ENCODE measurements at places on chromosomes 2 and 18.

- peak overlapping the region; percentile 86 for H3K27ac ChIP-seq
- H3K4me3 ChIP-seq = peak overlapping the region; percentile 74
- H3K36me3 ChIP-seq = peaks cover 5% of the 10 kb centered on the region
- peak; percentile 59 for DNase-seq
- H3K4me1 ChIP-seq = peaks cover 77% of the 10 kb centered on the region
Observed at GRCh38 chr2:174593574-174594203, 3.9 kb downstream of the WIPF1 start.

- peak overlapping the region; percentile 77 for H3K4me3 ChIP-seq
- no peak for DNase-seq
- peaks cover 11% of the 10 kb centered on the region for H3K36me3 ChIP-seq
- H3K27ac ChIP-seq = peak overlapping the region; percentile 90
Observed at GRCh38 chr2:191488135-191488534, 189.8 kb upstream of the NABP1 start.

- no peak overlapping the region for H3K4me3 ChIP-seq
- H3K27ac ChIP-seq = no peak overlapping the region
- H3K27me3 ChIP-seq = no peaks in the 10 kb centered on the region
- no peak for DNase-seq
- H3K4me1 ChIP-seq = peaks cover 15% of the 10 kb centered on the region
- no peaks in the 10 kb centered on the region for H3K36me3 ChIP-seq
Observed at GRCh38 chr2:189602233-189602632, 21.6 kb upstream of the SLC40A1 start.

DNA sequence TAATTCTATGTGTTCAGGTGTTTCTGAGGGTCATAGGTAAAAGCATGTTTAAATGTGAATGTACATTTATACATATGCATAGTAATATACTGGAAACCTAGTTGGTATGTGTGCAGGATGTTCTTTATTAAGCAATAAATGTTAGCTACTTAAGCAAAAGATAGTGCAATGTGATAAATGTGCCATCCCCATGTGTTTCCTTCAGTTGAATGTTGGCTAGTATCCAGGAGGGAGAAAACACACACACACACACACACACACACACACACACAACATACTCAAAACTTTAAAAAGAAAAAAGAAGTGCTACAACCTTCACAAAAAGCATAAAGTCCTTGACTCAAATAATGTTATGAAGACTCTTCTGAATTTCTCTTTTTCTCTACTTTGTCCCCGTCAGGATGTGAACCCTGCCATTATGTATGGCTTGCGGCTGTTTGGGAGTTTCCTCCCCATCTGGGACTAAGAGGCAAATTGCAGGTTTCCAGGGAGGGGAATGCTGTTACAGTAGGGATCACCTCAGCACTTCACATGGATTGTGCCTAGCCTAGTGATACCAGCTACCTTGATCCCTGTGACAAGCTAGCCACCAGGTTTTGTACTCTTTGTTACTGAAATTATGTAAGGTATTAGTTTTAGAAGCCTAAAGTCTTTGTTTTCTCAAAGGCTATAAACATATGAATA, 82.6 kb downstream of the IKZF2 start:
- peaks cover 75% of the 10 kb centered on the region for H3K4me1 ChIP-seq
- H3K27ac ChIP-seq = peak overlapping the region; percentile 47
- DNase-seq = no peak
- H3K36me3 ChIP-seq = no peaks in the 10 kb centered on the region

GRCh38 chr2:158931572-158931971, 36.9 kb upstream of the TANC1 start:
- no peak overlapping the region for H3K4me3 ChIP-seq
- DNase-seq = peak; percentile 65
- no peaks in the 10 kb centered on the region for H3K36me3 ChIP-seq
- no peaks in the 10 kb centered on the region for H3K27me3 ChIP-seq

DNA sequence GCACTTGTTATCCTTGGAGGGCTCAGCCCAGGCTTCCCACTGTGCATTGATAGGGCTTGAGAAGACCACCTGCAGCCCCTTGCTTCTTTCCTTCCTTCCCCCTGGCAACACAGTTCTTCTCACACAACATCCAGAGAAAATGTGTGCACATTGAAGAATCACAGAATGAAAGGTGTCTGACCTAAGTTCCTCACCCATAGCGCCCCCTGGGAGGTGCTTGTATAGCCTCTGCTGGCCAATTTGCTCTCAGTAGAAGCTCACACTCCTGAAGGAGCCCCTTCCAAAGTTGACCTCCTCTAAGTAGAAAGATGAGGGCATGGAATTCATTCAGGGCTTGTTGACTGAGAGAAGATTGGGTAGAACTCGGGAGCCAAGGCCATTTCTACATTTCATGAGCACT, 758.4 kb upstream of the KLHL29 start:
- no peaks in the 10 kb centered on the region for H3K4me1 ChIP-seq
- H3K4me3 ChIP-seq = no peak overlapping the region
- DNase-seq = no peak

DNA sequence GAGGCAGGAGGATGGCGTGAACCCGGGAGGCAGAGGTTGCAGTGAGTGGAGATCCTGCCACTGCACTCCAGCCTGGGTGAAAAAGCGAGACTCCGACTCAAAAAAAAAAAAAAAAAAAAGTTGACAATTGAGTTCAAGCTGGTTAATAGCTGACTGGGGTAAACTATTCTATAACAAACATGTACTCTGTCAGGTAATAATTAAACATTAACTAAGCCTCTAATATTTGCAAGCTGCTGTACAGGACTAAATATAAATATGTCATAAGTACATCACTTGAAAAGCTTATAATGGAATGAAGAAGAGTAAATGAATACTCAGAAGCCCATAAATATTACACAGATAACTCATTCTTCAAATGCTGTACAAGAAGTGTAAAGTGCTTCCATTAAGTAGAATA, 190.4 kb upstream of the CRIM1 start:
- H3K27me3 ChIP-seq = no peaks in the 10 kb centered on the region
- DNase-seq = no peak
- no peak overlapping the region for H3K4me3 ChIP-seq
- H3K27ac ChIP-seq = no peak overlapping the region

GRCh38 chr18:27579364-27579763, 394.3 kb upstream of the CHST9 start:
- no peak overlapping the region for H3K4me3 ChIP-seq
- H3K27me3 ChIP-seq = no peaks in the 10 kb centered on the region
- no peaks in the 10 kb centered on the region for H3K4me1 ChIP-seq

DNA sequence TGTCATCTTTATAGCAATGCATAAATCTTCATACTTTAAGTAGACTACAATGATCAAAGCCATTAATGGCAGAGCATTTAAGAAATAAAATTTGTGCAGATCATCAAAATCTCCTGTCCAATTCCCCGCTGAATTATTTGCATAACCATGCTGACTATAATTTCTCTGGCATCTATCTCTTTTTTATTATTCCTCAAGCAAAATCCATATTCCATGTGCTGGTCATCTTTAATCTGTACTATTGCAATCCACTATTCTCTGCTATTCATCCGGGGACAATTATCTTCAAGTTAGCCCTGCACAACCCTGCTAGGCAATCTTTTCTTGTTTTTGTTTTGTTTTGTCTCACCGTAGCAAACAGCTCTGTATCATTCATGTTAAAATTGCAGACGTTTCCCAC, 1469.6 kb upstream of the NXPH2 start:
- no peaks in the 10 kb centered on the region for H3K4me1 ChIP-seq
- no peaks in the 10 kb centered on the region for H3K27me3 ChIP-seq
- no peak overlapping the region for H3K4me3 ChIP-seq
- no peak overlapping the region for H3K27ac ChIP-seq
- H3K36me3 ChIP-seq = no peaks in the 10 kb centered on the region

- H3K4me3 ChIP-seq = no peak overlapping the region
- H3K27me3 ChIP-seq = peaks cover 40% of the 10 kb centered on the region
- H3K4me1 ChIP-seq = peaks cover 4% of the 10 kb centered on the region
- H3K36me3 ChIP-seq = no peaks in the 10 kb centered on the region
- DNase-seq = no peak
- no peak overlapping the region for H3K27ac ChIP-seq
Observed at GRCh38 chr2:109530712-109531111, 83.1 kb downstream of the SEPTIN10 start.

GRCh38 chr2:8586457-8587051, 95.3 kb upstream of the ID2 start:
- H3K27me3 ChIP-seq = peaks cover 12% of the 10 kb centered on the region
- no peaks in the 10 kb centered on the region for H3K4me1 ChIP-seq
- no peaks in the 10 kb centered on the region for H3K36me3 ChIP-seq
- no peak overlapping the region for H3K4me3 ChIP-seq
- no peak overlapping the region for H3K27ac ChIP-seq

GRCh38 chr2:125730921-125731320, 925.0 kb upstream of the GYPC start:
- no peaks in the 10 kb centered on the region for H3K4me1 ChIP-seq
- DNase-seq = no peak
- no peak overlapping the region for H3K27ac ChIP-seq
- no peaks in the 10 kb centered on the region for H3K36me3 ChIP-seq
- H3K4me3 ChIP-seq = no peak overlapping the region
- H3K27me3 ChIP-seq = no peaks in the 10 kb centered on the region

GRCh38 chr2:205763708-205764211, 81.5 kb downstream of the NRP2 start:
- H3K4me3 ChIP-seq = peak overlapping the region; percentile 63
- peak overlapping the region; percentile 98 for H3K27ac ChIP-seq
- DNase-seq = peak; percentile 89
- no peaks in the 10 kb centered on the region for H3K36me3 ChIP-seq
- H3K27me3 ChIP-seq = peaks cover 5% of the 10 kb centered on the region

DNA sequence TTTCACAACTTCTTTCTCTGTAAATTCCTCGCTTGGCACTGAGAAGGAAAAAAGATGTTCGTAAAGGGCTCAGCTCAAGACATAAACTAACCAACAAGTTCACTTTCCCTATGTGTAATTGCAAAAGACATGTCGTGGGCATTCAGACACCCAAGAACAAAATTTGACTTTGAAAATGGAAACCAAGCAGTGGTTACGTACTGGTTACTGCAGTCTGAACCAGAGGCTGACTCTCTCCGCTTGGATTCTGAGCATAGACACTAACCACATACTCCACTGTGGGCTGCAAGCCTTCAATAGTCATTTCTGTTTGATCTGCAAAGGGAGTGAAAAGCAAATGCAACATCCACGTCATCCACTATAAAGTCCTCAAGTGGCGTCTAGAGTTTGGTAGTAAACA, 53.9 kb downstream of the FN1 start:
- peak overlapping the region; percentile 59 for H3K27ac ChIP-seq
- peaks cover 33% of the 10 kb centered on the region for H3K27me3 ChIP-seq
- peaks cover 5% of the 10 kb centered on the region for H3K4me1 ChIP-seq
- no peak for DNase-seq

DNA sequence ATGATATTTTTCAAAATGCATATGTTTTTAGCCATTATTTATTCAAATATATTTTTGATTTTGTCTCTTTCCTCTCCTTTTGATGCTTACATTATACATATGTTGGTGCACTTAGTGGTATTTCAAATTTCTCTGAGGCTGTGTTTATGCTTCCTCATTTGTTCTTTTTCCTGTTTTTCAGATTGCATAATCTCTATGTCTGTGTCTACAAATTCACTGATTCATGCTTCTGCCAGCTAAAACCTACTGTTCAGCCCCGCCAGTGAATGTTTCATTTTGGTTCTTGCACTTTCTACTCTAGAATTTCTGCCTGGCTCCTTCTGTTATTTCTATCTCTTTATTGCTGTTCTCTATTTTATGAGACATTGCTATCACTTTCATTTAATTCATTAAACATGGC, 951.7 kb upstream of the CNTNAP5 start:
- H3K27me3 ChIP-seq = no peaks in the 10 kb centered on the region
- no peaks in the 10 kb centered on the region for H3K4me1 ChIP-seq
- H3K27ac ChIP-seq = no peak overlapping the region
- no peak overlapping the region for H3K4me3 ChIP-seq
- H3K36me3 ChIP-seq = no peaks in the 10 kb centered on the region

GRCh38 chr2:67130531-67131256, 266.4 kb upstream of the ETAA1 start:
- no peak overlapping the region for H3K27ac ChIP-seq
- no peaks in the 10 kb centered on the region for H3K27me3 ChIP-seq
- H3K36me3 ChIP-seq = no peaks in the 10 kb centered on the region
- no peak overlapping the region for H3K4me3 ChIP-seq

GRCh38 chr2:144718376-144718775, 198.5 kb upstream of the ZEB2 start:
- no peak overlapping the region for H3K4me3 ChIP-seq
- H3K27ac ChIP-seq = no peak overlapping the region
- no peak for DNase-seq
- H3K36me3 ChIP-seq = peaks cover 19% of the 10 kb centered on the region

DNA sequence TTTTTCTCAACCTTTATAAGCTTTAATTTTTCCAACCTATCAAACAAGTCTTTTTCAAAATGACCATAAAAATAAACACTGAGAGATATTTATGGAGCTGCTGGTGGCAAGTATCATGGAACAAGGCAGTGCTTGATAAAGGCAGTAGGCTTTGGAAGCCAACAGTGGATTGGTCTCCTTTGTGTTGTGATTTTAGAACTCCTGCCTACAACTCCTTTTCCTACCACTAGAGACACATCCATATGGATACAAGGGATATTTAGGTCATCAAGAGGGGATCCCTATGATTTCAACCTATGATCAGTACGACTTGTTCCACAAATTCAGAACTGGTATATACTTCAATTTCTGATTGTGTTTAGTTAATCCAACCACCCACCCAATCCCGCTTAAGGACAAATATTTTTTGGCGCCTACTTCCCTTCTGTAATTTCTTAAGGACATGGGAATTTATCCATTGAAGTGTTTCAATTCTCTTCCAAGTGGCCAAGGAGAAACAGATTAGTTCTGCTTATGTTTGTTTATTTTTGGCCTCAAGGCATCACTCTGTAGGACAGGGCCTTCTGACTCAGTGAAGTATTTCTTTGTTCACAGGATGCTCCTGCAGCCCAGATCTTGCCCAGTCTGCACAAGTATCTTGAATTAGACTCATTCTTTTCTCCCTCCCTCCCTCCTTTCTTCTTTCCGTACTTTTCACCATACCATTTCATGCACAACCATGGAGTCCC, 2119.6 kb upstream of the PIK3C3 start:
- no peaks in the 10 kb centered on the region for H3K36me3 ChIP-seq
- no peak overlapping the region for H3K4me3 ChIP-seq
- H3K4me1 ChIP-seq = peaks cover 21% of the 10 kb centered on the region
- H3K27me3 ChIP-seq = peaks cover 4% of the 10 kb centered on the region

GRCh38 chr2:233821709-233822100, 32.6 kb downstream of the HJURP start:
- no peak overlapping the region for H3K4me3 ChIP-seq
- DNase-seq = no peak
- no peak overlapping the region for H3K27ac ChIP-seq
- H3K27me3 ChIP-seq = peaks cover 26% of the 10 kb centered on the region

- H3K4me3 ChIP-seq = no peak overlapping the region
- no peaks in the 10 kb centered on the region for H3K36me3 ChIP-seq
- peaks cover 5% of the 10 kb centered on the region for H3K27me3 ChIP-seq
- H3K27ac ChIP-seq = no peak overlapping the region
Observed at GRCh38 chr2:80151651-80152050, 152.9 kb downstream of the LRRTM1 start.
